ENCODE measurements at places on chromosomes 7 and 10.

DNA sequence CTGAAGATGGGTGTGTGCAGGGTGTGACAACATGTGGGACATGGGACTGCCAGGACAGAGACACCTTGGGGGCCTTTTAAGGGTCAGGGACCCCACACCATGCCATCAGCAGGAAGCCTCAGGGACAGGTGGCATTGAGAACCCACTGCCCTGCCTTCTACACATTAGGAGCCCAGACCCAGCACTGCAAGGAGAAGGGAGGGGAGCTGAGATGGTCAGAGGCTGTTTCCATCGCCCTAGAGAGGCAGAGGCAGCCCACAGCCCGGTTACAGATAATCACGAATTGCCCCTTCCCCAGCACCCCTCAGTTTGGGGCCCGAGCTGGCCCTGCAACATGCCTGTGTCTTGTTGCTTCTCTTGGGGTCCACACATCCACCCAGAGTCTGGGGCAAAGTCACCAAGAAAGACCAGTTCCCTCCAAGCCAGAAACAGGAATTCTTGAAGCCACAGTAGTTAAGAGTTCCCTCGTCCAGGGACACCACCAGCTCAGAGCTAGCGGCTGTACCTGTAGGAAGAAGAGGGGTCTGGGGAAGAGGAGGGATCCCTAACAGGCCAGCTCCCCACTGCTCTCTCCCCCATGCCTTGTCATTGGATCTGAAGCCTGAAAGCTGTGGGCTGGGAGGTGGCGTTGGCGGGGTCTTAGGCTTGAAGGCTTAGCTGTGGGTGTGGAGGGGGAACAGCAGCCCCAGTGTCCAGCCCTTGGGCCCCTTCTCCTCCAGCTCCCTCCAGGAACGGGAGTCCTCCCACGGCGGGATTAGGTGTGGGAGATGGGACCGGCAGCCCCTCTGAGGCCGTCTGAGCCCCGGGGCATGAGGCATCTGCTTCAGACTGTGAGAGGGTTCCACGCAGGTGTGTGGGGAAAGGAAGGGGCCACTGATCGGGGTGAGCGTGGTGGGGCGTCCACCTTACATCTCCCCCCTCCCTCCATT lies 44.8 kb upstream of the ELFN1 start:
- no peak for DNase-seq

GRCh38 chr7:133349101-133349500 lies 96.2 kb downstream of the EXOC4 start:
- DNase-seq: no peak

DNA sequence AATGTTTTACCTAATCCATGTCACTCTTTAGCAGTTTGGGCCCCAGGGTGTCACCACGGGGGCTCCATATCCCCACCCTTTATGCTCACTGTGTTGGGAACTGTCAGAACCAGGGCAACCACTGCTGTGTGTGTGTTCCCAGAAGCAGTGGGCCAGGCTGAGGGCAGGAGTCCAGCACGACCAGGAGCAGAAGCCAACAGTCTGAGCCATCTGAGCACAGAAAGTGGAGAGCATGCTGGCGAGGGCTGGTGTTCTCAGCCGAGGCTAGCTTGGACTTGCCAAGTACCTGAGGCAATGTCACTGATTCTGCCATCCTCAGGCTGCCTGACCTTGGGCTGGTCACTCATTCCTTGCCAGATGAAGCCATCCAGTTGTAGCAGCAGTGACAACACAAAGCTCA lies 285.0 kb downstream of the BMPER start:
- no peak for DNase-seq

- no peak for DNase-seq
These were observed 29.8 kb upstream of the WAC start for GRCh38 chr10:28503114-28503513.

GRCh38 chr10:123655751-123656150 lies 10.4 kb upstream of the GPR26 start:
- no peak for DNase-seq

- no peak for DNase-seq
These were observed 136.8 kb downstream of the C10orf90 start for GRCh38 chr10:126533644-126534043.

GRCh38 chr7:140512317-140513000 lies 33.2 kb upstream of the MKRN1 start:
- no peak for DNase-seq

DNA sequence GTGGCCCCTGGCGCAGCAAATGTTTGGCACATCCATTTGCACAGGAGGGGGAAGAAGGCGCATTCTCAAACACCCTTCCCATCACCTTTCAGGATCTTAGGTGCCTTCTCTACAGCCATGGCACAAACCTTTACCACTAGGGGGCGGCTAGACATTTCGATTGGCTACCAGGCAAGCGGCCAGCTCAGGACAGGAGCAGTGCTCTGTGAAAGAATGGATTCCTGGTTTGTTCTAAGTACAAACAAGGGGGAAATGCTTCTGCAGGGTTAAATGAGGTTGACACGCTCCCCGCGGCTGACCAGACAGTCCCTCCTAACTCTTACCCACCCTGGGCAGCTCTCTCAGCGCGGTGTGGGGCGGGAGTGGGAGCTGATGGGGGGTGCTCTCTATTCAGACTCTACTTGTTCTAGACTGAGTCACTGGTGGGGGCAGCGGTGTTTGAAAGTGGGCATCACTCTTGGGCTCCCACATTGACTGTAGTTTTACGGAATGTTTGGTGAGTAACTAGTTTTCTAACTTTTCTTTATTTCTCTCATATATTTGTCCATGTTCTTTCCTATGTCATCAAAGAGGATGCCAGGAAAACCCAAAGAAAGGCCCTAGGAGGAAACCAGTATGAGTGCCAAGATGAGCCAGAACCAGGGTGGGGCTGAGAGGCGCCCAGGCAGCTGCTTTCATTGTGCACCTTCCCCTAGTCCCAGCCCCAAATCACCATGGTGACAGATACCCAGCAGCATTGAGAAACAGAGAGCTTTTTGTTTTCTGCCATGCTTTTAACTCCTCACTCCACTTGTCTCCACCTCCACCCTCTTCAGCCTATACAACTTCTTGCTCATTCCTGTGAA lies 61.4 kb upstream of the GPR158 start:
- no peak for DNase-seq

DNA sequence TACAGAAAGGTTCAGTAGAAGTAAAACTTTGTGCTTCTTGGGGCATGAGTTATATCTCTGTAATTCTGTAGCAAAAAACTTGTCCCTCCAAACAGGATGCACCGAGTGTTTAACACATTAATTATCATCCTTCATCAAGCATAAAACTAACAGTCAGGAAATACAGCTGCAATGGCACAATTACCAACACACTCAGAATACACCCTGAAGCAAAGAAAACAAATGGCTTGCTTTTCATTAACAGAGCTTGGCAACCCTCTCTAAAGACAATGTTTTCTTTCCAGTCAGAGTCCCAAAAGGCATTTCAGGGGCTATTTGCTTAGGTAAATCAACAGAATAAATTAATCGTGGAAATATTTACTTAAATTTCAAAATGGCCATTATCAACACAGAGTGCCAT lies 107.7 kb downstream of the ICA1 start:
- no peak for DNase-seq

DNA sequence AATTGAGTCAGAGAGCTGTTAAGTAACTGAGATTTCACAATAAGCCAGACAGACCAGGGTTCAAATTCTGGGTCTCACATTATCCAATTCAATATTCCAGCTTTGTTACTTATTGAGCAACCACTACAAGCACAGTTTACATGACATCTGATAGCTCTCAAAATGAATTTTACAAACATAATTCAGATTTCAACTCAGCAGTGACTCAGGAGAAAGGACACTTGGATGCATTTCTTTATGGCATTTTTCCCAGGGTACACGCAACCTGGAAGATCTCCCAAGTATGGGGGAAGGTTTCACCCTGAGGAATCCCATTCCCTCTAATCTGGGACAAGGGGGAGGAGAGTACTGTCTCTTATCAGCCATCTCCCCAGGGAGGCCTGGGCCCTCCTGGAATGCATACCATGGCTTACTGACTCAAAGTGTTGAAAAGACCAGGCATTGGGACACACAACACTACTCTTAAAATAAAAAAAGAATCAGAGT lies 102.4 kb downstream of the CFTR start:
- DNase-seq: no peak

DNA sequence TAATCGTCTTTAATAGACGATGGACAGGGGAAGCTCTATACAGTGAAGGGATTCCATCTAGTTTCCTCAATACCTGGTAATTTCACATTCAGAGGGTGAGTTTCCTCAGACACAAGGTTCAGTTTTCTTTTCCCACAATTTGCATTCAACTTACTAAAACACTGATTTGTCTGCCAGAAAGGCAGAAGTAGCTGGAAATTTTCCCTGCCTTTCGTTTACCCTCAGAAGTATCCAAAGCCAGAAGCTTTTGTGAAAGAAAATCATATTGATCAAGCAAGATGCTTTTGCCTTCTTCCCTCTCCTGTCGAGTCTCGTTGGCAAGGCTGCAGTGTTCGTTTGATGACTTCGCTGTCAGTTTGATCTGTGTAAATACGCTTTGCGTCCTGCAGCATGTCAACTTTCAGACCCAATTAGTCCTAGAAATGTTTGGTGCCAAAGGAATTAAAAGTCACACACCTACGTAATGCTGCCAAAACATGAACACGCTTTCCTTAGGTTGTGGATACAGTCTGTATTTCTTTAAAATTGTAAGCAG lies 631.9 kb upstream of the FOXK1 start:
- no peak for DNase-seq

GRCh38 chr7:26538689-26539088 lies 247.0 kb downstream of the SNX10 start:
- DNase-seq: no peak

- no peak for DNase-seq
These were observed 539.4 kb downstream of the PARD3 start for GRCh38 chr10:34275626-34276130.

DNA sequence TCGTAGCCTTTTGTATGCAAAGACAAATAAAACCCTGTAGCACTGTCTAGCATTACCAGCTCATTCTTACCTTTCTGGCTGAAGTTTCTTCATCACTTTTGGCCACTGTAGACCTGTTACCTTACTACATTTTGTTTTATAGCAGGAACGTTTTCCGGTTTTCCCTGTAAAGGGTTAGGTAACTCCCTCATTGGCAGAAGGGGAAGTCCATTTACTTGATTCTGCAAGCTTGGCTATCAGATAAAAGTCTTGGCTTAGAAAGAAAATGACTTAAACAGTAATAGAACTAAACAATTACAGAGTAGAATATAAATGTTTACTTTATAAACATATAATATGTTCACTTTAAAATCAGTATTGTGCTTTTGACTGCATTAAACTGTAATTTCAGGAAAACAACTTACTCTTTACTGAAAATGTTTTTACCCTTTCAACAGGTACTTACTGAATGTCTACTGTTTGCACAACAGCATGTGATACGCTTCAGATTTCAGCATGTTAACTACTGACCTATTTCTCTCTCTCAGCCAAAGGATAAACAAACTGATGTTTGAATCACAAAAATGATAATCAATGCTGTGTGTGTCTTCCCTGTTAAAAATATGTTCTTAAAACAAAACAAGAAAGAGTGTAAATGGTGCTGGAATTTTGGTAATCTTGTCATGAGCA lies 67.1 kb downstream of the OTUD1 start:
- no peak for DNase-seq

- no peak for DNase-seq
These were observed 334.8 kb downstream of the PARD3 start for GRCh38 chr10:34480345-34480744.

DNA sequence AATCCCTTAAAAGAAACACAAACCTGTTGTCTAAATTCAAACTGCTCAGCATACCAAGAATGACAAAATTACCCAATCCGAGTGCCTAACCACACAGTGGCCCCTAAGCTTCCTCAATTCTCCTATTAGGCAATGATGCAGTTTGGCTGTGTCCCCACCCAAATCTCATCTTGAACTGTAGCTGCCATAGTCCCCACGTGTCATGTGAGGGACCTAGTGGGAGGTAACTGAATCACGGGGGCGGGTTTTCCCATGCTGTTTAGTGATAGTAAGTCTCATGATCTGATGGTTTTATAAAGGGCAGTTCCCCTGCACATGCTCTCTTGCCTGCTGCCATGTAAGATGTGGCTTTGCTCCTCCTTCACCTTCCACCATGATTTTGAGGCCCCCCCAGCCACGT lies 21.9 kb downstream of the PSAP start:
- DNase-seq: no peak

DNA sequence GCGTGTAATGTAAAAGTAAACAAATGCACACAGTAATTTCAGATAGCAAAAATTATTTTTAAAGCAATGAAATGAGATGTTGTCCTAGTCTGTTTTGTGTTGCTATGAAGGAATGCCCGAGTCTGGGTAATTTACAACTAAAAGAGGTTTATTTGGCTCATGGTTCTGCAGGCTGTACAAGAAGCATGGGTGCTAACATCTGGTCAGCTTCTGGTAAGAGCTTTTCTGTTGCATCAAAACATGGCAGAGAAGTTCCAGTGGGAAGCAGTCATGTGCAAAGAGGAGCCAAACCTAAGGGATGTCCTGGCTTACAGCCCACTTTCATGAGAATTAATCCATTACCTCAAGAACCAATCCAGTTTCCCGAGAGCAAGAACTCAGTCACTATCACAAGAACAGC lies 62.9 kb upstream of the MNX1 start:
- no peak for DNase-seq

GRCh38 chr7:70527520-70528115 lies 604.3 kb upstream of the GALNT17 start:
- DNase-seq: no peak

DNA sequence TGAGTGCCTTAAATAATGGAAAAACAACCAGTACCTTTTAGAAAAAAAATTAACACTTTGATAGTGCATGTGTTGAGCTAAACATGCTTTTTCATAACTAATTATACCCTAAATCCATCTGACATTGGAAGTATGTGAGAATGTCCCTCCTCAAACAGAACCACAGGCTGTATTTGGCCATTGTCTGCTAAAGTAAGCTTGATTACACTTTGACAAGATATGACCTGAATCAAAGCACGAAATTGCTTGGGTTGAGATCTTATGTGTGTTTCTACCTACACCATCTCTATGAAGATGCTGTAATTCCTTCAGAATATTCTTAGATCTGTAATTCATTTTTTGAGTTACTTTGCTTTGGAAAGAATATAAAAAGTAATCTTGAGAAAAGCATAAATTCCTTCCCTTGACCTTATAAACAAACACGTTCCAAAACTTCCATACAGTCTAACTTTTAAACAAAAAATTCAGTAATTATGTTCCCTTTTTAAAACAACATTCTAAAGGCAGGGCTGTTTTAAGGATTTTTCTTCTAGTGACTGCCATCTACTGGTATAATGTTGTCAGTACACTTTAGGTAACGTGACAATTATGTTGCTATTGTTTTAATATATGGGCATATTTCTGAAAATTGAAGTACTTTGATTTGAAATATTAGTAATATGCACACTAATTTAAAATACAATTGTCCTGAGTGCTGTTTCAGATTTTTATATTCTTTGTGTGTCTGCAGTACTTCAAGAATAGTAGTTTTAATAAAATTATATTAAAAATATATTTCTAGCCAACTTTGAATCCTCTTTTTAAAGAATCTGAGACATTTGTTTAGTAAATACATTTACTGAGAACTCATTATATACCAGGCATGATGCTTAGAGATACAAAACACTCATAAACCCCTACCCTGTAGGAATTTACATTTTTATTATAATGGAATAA lies 20.9 kb downstream of the CD36 start:
- DNase-seq: no peak
